B cell (primary cell): ENCODE measurements at places on chromosomes 1 and 21. TPM values are rescaled to one million over a fixed set of nuclear protein-coding genes. Genes with fewer than 3 reads are reported as not detected.

The CD2 gene
- 0.32 and 0.74 TPM in 2 replicates for total RNA-seq

- no peak for DNase-seq
- no peaks in the 10 kb centered on the region for H3K36me3 ChIP-seq
- H3K4me3 ChIP-seq, result no peak overlapping the region
- H3K4me1 ChIP-seq, result no peaks in the 10 kb centered on the region
- H3K27me3 ChIP-seq, result no peaks in the 10 kb centered on the region
Measured at GRCh38 chr1:44108241-44108640, 10.4 kb upstream of the KLF17 start.

DNA sequence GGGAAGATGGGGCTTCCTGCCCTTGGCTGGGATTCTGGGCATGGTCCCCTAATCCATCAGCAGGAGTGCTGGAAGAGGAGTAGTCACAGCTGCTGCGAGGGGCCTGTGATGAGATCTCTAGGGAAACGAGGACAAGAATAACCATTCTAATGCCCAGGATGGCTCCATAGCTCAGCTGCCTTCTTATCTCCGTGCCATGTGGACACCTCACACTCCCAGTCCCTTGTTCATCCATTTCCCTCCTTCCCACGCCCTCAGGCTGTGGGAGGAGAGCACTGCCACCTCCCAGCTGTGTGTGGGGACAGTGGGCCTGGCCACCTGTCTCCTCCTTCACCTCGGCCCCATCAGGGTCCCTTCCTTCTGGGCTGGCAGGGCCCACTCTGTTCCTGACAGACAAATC, 16.1 kb upstream of the ETV3 start:
- H3K27me3 ChIP-seq, result peaks cover 7% of the 10 kb centered on the region
- H3K27ac ChIP-seq, result no peak overlapping the region
- no peak overlapping the region for H3K4me3 ChIP-seq
- no peak for DNase-seq
- no peaks in the 10 kb centered on the region for H3K36me3 ChIP-seq

DNA sequence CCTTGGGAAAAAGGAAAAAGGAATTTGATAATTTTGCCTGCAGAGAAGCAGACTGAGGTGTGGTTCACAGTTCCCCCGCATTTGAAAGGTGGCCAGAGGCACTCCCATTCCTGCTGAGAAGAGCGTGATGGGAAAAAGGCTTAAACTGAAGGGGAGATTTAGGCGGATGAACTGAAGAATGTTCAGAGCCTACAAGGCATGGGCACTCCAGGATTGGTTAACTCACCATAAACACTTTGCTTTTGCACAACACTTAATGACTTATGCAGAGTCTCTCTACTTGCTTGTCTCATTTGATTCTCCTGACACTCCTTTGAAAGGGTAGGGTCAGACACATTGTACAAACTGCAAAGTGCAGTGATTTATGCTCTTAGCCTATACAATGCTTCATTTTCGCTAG, 119.6 kb upstream of the RUNX1 start:
- H3K27ac ChIP-seq, result no peak overlapping the region
- peaks cover 5% of the 10 kb centered on the region for H3K27me3 ChIP-seq
- H3K4me1 ChIP-seq, result peaks cover 21% of the 10 kb centered on the region
- H3K4me3 ChIP-seq, result no peak overlapping the region
- DNase-seq, result no peak

The OR6K3 gene
- not detected in 2 replicates for total RNA-seq

- no peak overlapping the region for H3K4me3 ChIP-seq
- no peak for DNase-seq
- peaks cover 9% of the 10 kb centered on the region for H3K27me3 ChIP-seq
- H3K36me3 ChIP-seq, result no peaks in the 10 kb centered on the region
- no peaks in the 10 kb centered on the region for H3K4me1 ChIP-seq
Measured at GRCh38 chr1:240092301-240093119, 827 bp downstream of the FMN2 start.

GRCh38 chr1:226433341-226433720, 25.4 kb upstream of the PARP1 start:
- H3K27me3 ChIP-seq, result no peaks in the 10 kb centered on the region
- H3K27ac ChIP-seq, result no peak overlapping the region
- no peaks in the 10 kb centered on the region for H3K36me3 ChIP-seq
- H3K4me1 ChIP-seq, result peaks cover 26% of the 10 kb centered on the region
- no peak for DNase-seq

DNA sequence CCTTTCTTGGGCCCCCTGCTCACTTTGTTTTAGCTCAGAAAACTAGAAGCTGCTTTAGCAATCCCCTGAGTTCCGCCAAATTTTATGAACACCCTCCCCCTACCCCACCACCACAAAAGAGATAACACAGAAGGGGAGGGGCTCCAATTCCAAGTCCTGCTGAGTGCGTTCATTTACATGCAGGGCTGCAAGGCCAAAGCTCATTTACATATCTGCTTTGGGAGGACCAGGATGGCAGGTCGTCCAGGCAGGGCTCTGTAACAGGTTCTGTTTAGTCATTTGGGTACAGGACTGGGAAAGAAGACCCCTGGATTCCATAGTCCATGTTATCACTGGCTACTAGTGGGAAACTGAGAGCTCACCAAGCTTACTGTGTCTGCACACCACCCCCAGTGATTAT, 35.9 kb upstream of the KIF21B start:
- peaks cover 25% of the 10 kb centered on the region for H3K4me1 ChIP-seq
- no peak for DNase-seq
- H3K27me3 ChIP-seq, result no peaks in the 10 kb centered on the region
- H3K27ac ChIP-seq, result no peak overlapping the region

DNA sequence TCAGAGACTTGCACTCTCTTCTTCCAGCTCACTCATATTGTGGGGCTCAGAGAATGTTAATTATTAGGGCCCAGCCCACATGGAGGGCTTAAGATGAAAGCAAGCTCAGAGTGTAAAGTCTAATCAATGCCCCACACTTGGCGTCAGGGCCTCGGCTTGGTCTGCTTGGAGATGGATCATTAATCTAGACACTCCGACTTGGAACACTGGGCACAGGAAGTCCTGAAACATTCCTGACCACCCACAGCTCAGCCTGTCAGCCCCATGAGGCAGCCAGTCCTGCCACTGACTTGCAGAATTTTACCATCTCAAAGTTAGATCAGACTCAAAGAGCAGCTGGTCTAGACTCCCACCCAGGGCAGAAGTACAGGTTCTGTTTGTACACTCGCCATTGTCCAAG, 69.8 kb upstream of the TRABD2B start:
- no peaks in the 10 kb centered on the region for H3K27me3 ChIP-seq
- H3K36me3 ChIP-seq, result no peaks in the 10 kb centered on the region
- peaks cover under 1% of the 10 kb centered on the region for H3K4me1 ChIP-seq
- no peak for DNase-seq
- H3K4me3 ChIP-seq, result no peak overlapping the region

DNA sequence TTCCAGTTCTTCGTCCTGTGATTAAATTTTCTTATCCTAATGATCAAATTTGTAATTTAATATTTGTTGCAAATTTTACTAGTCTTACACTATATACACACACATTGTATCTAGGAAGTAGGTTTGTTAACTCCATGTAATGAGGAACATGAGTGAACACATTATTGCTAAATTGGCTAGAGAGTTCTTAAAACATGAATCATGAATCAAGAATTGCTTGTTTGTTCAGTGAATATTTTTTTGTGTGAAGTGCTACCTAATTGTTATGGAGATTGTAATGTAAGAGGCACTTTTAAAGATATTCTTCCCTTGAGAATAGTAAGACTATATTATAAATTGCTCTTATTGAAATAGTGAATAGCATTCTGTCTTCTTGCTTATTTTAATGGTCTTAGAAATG, 4.6 kb downstream of the GPSM2 start:
- DNase-seq, result no peak
- H3K27me3 ChIP-seq, result no peaks in the 10 kb centered on the region
- H3K4me3 ChIP-seq, result no peak overlapping the region
- H3K36me3 ChIP-seq, result no peaks in the 10 kb centered on the region
- H3K27ac ChIP-seq, result no peak overlapping the region

The FUBP1 gene
- total RNA-seq, result 249 and 254 TPM in 2 replicates

GRCh38 chr1:54012863-54013262, 5.1 kb downstream of the LDLRAD1 start:
- no peak overlapping the region for H3K27ac ChIP-seq
- DNase-seq, result no peak
- no peak overlapping the region for H3K4me3 ChIP-seq
- H3K4me1 ChIP-seq, result no peaks in the 10 kb centered on the region
- H3K36me3 ChIP-seq, result no peaks in the 10 kb centered on the region
- H3K27me3 ChIP-seq, result no peaks in the 10 kb centered on the region

DNA sequence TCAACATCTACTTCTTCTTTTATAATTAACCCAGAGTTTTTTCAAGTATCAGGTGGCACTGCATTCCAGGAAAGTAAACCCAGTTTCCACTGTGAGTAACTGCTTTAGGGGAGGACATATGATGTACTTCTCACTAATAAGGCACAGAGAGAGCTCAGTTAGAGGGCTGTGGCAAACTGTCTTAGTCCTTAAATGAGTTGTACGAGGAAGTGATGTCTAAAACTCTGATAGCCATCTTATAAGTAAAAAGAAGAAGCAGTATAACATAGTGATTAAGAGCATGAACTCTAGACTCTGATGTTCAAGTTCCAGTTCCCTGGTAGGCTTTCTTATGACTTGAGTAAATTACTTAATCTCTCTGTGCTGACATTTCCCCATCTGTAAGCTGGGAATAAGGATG, 58.7 kb upstream of the PTGS2 start:
- DNase-seq, result no peak
- no peak overlapping the region for H3K27ac ChIP-seq
- no peak overlapping the region for H3K4me3 ChIP-seq
- no peaks in the 10 kb centered on the region for H3K27me3 ChIP-seq
- H3K36me3 ChIP-seq, result no peaks in the 10 kb centered on the region
- H3K4me1 ChIP-seq, result no peaks in the 10 kb centered on the region

GRCh38 chr1:207815466-207815865, 63.6 kb downstream of the CD46 start:
- H3K27me3 ChIP-seq, result no peaks in the 10 kb centered on the region
- no peak for DNase-seq
- peaks cover 45% of the 10 kb centered on the region for H3K4me1 ChIP-seq
- H3K4me3 ChIP-seq, result no peak overlapping the region
- H3K36me3 ChIP-seq, result peaks cover 96% of the 10 kb centered on the region
- H3K27ac ChIP-seq, result no peak overlapping the region

DNA sequence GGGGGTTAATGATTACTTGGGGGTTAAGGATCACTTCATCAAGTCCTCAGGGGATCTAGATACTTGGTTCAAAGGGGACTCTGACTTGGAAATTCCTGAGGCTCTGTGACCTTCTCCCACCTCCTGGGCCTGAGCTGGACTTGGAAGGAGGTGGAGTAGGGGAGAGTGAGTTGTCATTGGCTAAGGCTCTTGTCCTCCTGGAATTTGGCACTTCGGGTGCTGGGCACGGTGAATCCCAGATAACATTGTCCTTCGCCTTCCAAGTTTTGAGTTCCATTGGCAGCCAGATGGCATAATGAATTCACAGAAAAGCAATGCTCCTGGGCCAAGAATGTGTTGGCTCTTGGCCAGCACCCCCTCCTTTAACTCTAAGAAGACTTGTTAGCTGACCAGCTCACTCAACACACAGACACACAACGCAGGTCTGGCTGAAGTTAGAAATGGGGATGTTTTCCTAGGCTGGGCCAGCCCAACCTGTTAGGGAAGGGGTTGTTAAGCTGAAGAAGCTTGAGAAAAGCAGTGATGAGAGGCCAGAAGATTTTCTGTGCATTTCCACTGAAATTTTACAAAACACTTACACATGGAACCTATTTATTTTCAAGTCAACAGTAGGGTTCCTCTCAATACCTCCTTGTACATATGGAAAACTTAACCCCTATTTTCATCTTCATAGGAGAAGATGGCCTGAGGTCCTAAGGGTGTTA, 29.7 kb downstream of the SLC26A9 start:
- no peaks in the 10 kb centered on the region for H3K27me3 ChIP-seq
- no peak for DNase-seq
- H3K4me1 ChIP-seq, result no peaks in the 10 kb centered on the region
- H3K27ac ChIP-seq, result no peak overlapping the region
- H3K36me3 ChIP-seq, result no peaks in the 10 kb centered on the region

GRCh38 chr1:92953491-92953890, 7.8 kb downstream of the DIPK1A start:
- no peaks in the 10 kb centered on the region for H3K27me3 ChIP-seq
- H3K27ac ChIP-seq, result peak overlapping the region; percentile 59
- H3K36me3 ChIP-seq, result no peaks in the 10 kb centered on the region
- H3K4me3 ChIP-seq, result no peak overlapping the region
- H3K4me1 ChIP-seq, result peaks cover 86% of the 10 kb centered on the region

The PROK1 gene
- total RNA-seq, result not detected in 2 replicates

DNA sequence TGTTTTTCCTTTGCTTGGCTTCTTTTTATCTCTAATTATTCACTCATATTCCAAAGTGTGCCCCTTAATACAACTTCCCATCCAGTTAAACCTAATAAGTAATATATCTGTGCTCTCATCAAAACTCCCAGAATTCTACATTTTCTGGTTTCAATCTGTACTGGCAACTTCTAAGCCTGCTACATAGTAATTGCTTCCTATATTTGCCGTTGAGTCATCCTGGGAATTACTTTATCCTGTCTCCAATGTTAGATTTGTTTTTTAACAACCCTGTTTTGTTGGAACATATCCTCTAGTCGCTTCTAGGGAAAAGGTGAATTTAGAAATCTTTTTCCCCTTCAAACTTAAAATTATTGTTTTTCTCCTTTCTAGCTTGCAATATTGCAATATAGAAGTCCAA, 620.5 kb upstream of the PKN2 start:
- H3K27me3 ChIP-seq, result no peaks in the 10 kb centered on the region
- no peaks in the 10 kb centered on the region for H3K4me1 ChIP-seq
- H3K27ac ChIP-seq, result no peak overlapping the region
- H3K4me3 ChIP-seq, result no peak overlapping the region

The CELA2B gene
- total RNA-seq, result not detected in 2 replicates

The DMRTA2 gene
- total RNA-seq, result not detected in 2 replicates

GRCh38 chr1:224684979-224685425, 68.9 kb downstream of the CNIH3 start:
- DNase-seq, result no peak
- peaks cover 4% of the 10 kb centered on the region for H3K27me3 ChIP-seq
- H3K4me1 ChIP-seq, result no peaks in the 10 kb centered on the region
- no peaks in the 10 kb centered on the region for H3K36me3 ChIP-seq
- no peak overlapping the region for H3K27ac ChIP-seq

- no peak overlapping the region for H3K27ac ChIP-seq
- H3K4me1 ChIP-seq, result peaks cover 35% of the 10 kb centered on the region
- no peak overlapping the region for H3K4me3 ChIP-seq
- DNase-seq, result no peak
Measured at GRCh38 chr1:200625381-200625824, 4.9 kb upstream of the KIF14 start.

- H3K4me3 ChIP-seq, result no peak overlapping the region
- H3K4me1 ChIP-seq, result no peaks in the 10 kb centered on the region
- H3K27ac ChIP-seq, result no peak overlapping the region
- no peaks in the 10 kb centered on the region for H3K36me3 ChIP-seq
- no peak for DNase-seq
Measured at GRCh38 chr1:182935716-182936115, 17.2 kb downstream of the SHCBP1L start.

The KTI12 gene
- total RNA-seq, result 14.7 and 16.1 TPM in 2 replicates

The PROX1 gene
- 3.7 and 3.8 TPM in 2 replicates for total RNA-seq

DNA sequence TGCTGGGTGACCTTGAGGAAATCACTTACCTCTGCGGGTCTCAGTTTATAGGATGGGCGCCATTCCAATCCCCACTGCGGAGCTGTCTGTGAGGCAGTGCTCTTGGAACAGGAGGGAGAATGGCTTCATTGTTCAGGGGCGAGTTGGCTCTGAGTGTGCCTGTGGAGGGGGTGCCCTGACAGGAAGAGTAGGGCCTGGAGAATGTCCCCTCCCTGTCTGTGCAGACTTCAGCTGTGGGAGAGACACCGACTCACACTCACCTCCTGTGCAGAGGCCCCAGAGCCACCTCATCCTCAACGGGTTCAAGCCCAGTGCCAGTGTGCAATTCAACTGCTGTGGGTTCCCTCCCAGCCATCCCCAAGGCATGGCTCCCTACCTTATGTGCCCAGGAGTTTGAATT, 17.1 kb downstream of the ADORA1 start:
- no peaks in the 10 kb centered on the region for H3K4me1 ChIP-seq
- no peak overlapping the region for H3K4me3 ChIP-seq
- no peaks in the 10 kb centered on the region for H3K36me3 ChIP-seq
- DNase-seq, result no peak
- H3K27me3 ChIP-seq, result no peaks in the 10 kb centered on the region
- H3K27ac ChIP-seq, result no peak overlapping the region
